NCI-H2081 (cell line): ENCODE measurements at places on chromosomes 6 and 20.

DNA sequence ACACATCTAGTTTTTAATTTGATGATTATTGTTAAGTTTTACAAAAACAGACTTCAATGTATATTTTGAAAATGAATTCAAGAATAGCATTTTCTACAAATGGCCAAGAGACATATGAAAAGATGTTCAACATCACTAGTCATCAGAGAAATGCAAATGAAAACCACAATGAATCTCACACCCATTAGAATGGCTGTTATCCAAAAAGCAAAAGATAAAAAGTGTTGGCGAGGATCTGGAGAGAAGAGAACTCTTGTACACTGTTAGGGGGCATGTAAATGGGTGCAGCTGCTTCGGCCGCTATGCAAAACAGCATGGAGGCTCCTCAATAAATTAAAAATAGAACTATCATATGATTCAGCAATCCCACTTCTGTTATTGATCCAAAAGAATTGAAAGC is 185.8 kb upstream of the CCN2 start:
- no peak for DNase-seq

- DNase-seq, result peak; percentile 60
Measured at GRCh38 chr6:150395388-150396009, 26.7 kb downstream of the IYD start.

- DNase-seq, result no peak
Measured at GRCh38 chr6:45737331-45738056, 278.2 kb downstream of the CLIC5 start.

DNA sequence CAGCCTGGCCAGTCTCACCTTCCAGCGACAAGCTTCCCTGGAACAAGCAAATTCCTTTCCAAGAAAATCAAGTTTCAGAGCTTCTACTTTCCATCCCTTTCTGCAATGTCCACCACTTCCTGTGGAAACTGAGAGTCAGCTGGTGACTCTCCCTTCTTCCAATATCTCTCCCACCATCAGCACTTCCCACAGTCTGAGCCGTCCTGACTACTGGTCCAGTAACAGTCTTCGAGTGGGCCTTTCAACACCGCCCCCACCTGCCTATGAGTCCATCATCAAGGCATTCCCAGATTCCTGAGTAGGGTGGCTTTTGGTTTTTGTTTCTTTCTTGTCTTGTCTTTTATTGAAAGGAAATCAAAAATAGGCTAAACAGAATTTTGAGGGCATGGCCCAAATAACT is 24.3 kb downstream of the MYCT1 start:
- DNase-seq, result no peak

DNA sequence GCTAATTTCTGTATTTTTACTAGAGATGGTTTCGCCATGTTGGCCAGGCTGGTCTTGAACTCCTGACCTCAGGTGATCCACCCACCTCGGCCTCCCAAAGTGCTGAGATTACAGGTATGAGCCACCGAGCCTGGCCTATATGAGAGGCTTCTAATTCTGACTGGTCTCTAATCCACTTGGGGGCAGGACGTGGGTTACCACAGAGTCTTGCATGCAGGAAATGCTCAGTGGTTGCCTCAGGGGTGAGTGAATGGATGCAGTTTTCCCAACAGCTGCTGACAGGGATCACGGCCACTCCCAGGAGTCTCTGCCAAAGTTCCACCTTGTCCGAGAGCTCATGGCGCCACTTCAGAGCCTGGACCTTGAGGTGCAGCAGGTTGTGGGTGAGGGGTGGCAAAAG is 6.4 kb upstream of the FANCE start:
- no peak for DNase-seq

- no peak for DNase-seq
Measured at GRCh38 chr6:134287859-134288537, 29.9 kb downstream of the SGK1 start.

DNA sequence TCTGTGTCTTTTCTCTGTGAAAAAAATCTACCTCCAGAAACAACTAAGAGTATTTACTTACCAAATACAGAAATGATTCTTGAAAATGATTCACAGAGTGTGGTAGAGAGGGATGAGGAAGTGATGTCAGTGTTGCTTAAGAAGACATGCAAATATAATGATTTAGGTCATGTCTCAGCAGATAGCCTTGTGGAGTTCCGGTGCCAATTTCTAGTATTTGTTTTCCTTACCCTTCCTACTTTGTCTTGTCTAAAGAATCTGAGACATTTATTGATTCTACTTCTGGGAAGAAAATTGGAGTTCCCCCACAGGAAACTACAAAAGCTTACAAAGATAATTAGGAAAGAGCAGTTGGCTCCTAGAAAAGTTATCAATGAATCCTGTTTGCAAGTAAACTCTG is 68.8 kb downstream of the GJA1 start:
- no peak for DNase-seq

- no peak for DNase-seq
Measured at GRCh38 chr6:43101497-43101896, 25.4 kb downstream of the PTK7 start.

DNA sequence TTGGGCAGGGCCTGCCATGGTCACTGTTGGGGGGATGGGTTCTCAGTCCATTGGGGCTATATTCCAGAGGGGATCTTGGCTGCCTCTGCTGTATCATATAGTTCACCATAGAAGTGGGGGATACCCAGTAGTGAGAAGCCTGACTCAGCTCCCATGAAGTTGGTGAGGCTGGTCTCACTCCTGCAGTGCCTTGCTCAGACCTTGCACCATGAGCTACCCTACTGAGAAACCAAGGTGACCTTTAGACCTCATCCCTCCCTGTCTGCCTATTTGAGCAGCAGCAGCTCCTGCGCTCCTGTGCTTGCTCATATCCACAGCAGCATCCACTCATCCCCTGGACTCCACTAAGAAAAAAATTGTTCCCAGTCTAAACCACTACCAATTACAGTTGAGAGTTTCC is 56.0 kb upstream of the HEY2 start:
- no peak for DNase-seq

DNA sequence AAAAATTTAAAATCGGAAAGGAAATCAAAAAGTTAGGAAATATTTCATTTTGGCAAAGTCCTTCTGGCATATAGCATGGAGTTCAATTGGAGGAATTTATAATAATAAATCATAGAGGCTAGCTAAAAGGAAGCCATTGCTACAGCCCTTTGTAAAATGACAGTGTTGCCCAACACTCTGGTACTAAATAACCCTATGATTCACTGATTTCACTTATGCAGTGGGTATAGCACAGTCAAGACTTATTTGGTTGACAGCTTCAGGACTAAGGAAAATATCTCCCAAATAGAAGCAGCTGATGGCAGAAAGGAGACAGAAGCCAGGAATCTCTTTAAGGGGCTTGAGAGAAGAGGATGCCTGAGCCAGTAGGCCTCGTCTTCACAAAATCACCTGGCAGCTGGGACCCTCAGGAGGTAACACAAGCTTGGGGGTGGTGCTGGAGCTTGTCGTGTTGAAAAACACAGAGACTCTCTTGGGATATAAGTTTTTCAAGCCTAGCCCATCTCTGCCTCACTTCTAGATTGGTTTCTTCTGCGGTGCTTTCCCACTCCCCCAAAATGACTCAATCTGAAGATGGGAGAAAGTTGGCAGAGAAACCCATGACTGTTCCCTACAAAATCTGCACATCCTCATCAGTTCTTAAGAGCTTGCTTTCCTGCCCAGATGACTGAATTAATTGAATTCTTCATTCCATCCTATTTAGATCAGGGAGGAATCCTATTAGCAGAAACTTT is 38.4 kb upstream of the EYA4 start:
- no peak for DNase-seq

DNA sequence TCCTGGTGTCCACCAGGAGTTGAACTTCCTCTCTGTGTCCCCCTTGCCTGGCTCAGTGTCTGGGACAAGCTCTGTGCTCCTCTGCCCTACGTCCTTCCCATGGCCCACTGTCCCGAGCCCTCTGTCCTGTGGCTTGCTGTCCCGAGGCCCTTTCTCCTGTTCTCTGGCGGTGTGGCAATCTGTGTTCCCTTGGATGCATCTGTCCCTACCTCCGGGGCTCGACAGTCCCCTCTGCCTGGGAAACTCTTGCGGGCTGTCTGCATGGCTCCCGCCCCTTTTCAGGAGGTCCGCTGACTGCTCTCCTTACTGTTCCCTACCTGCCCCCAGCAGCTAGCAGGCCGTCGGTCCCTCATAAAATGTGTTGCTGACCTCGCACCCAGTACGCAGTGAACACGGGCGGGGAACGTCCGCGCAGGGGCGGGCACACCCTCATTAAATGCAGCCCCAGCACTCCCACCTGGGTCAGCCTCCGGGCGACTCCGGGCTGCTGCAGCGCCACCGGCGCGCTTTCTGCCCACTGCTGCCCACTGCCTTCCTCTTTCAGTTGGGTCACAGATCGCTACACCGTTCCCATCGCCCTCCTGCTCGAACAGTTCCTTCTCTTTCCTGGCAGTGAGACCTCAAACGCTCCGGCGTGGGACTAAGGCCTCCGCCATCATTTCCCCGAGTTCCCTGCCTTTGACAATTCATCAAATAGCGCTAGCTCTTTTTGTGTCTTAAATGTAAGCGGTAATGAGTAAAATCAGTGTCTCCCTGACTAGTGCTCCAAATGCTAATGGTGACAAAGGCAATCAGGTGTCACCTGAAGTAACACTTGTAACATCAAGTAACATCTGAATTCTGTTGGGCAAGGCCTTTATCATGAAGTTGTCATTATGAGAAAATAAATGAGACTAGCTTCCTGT is 60.5 kb downstream of the RSPH3 start:
- no peak for DNase-seq

DNA sequence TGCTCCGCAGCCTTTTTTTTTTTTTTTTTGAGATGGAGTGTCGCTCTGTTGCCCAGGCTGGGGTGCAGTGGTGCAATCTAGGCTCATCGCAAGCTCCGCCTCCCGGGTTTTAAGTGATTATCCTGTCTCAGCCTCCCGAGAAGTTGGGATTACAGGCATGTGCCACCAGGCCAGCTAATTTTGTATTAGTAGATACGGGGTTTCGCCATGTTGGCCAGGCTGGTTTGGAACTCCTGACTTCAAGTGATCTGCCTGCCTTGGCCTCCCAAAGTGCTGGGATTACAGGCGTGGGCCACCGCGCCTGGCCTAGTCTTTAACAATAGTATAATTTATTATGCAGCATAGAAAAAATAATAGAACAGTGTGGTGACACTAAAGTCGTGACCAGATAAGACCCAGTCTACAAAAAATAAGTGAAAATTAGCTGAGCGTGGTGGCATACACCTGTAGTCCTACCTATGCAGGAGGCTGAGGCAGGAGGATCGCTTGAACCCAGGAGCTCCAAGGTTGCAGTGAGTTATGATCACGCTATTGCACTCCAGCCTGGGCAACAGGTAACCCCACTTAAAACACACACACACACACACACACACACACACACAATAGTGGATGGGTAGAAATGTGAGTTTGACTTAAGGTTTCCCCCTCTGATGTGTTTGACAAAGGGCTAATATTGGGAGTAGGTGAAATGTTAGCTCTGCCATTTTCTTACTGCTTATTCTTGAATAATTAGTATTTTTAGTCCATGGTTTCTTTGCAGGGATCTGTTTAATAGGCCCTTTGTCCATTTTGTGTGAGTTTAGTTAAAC is 6.5 kb downstream of the PIM1 start:
- DNase-seq, result no peak

GRCh38 chr6:13712599-13712898 is 914 bp upstream of the RANBP9 start:
- no peak for DNase-seq

GRCh38 chr20:34262488-34263288 is 21.5 kb downstream of the ASIP start:
- no peak for DNase-seq

GRCh38 chr20:57330998-57331397 is 1.4 kb downstream of the SPO11 start:
- DNase-seq, result no peak

GRCh38 chr6:116596815-116597214 is 19.5 kb upstream of the RSPH4A start:
- no peak for DNase-seq

- peak; percentile 38 for DNase-seq
Measured at GRCh38 chr6:55636406-55637102, 57.6 kb upstream of the HMGCLL1 start.

GRCh38 chr6:128499079-128499731 is 21.2 kb downstream of the PTPRK start:
- DNase-seq, result no peak

GRCh38 chr6:116313101-116313776 is 33.5 kb upstream of the TSPYL1 start:
- DNase-seq, result no peak

GRCh38 chr20:50242863-50243609 is 52.4 kb downstream of the CEBPB start:
- no peak for DNase-seq

DNA sequence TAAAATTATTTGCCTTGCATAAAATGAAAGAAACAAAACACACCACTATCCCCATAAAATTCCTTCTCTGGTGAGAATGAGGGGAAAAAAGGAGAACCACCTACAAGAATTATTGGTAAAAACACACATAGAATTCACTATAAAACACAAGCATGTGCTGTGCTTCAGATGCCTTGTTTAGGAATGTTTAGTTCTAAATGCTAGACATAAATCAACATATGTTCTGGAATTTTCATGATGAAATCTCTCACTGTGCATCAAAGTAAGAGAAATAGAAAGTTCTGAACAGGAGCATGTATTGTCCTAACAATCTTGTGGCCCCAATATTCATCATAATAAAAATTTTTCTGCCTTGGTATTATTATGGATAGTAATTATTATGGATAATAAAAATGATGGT is 111.0 kb downstream of the PLCB4 start:
- no peak for DNase-seq

GRCh38 chr20:49345524-49345923 is 67.7 kb upstream of the ZNFX1 start:
- no peak for DNase-seq

- DNase-seq, result no peak
Measured at GRCh38 chr6:5133943-5134342, 48.8 kb downstream of the PPP1R3G start.
